ENCODE measurements at places on chromosomes 3 and 15. TPM values are rescaled to one million over a fixed set of nuclear protein-coding genes. Genes with fewer than 3 reads are reported as not detected.

DNA sequence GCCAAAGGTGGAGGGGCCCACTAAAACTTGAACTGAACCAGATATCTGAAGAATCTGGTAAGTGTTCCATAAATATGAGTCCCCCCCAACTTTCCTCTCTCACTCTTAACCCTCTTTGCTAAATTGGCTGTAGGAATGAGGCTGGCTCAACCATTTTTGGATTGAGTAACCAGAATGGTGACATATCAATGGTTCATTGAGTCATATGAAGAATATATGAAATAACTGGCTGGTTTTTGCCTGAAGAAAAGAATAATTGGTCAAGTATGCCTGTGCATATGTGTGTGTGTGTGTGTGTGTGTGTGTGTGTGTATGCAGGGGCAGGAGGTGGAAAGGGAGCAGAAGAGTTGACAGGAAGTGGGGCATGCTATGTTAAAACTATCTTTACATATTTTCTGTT, 472.9 kb upstream of the THBS1 start:
- H3K36me3 ChIP-seq, result no peaks in the 10 kb centered on the region
- no peak overlapping the region for H3K4me3 ChIP-seq
- H3K27me3 ChIP-seq, result no peaks in the 10 kb centered on the region
- no peaks in the 10 kb centered on the region for H3K4me1 ChIP-seq

Gene ANKRD63
- total RNA-seq, result not detected

Gene SLC22A13
- total RNA-seq, result 0.14 TPM

Gene PLCH1
- 0.24 TPM for total RNA-seq

DNA sequence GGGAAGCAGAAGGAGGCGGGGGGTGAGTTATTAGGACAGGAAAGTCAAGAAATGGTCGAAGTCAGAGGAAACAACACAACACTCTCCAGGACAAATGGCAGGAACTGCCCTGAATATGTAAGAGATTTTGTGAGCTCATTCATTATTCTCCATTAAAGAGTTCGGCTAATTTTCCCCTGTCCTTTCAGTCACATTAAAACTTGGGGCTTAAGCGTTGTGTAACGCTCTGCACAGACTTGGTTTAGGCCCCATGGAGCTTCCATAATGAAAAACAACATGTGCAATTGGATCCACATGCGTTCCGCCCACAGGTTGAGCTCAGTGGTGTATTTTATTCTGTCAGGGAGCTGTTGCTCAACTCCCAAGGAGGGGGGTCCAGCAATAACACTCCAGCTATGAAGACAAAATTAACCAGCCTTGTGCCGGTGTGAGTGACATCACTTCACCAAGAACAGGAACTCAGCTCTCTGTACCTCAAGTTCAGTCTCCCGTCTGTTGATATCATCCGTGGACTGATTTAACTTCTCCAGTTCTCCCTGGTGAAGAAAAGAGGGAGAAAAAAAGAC, 2.3 kb downstream of the SH3BP5 start:
- peak overlapping the region; percentile 3 for H3K27ac ChIP-seq
- H3K4me3 ChIP-seq, result no peak overlapping the region
- H3K27me3 ChIP-seq, result no peaks in the 10 kb centered on the region
- peaks cover 30% of the 10 kb centered on the region for H3K36me3 ChIP-seq
- peak; percentile 48 for DNase-seq

DNA sequence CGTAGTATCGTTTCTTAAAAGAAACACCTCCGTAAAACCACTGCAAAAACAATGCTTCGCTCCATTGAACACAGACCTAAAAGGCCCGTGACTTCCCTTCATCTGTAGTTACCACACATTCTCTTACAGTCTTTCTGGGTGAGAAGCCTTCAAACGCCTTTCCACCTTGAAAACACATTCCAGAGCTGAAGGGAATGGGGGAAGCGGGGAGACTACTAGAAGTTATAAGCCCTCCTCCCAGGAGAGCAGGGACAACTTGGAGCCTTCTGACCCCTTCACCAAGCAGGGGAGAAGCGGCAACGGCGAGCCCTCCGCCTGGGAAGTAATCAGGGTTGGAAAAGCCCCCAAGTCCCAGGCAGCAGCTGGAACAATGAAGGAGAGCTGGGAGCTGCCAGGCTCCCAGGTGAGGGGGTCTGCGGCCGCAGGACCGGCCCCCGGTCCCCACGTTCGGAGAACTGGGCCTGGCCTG, 461 bp downstream of the SECISBP2L start:
- peak overlapping the region; percentile 97 for H3K4me3 ChIP-seq
- H3K4me1 ChIP-seq, result peaks cover 44% of the 10 kb centered on the region
- DNase-seq, result no peak
- peak overlapping the region; percentile 92 for H3K27ac ChIP-seq
- H3K27me3 ChIP-seq, result no peaks in the 10 kb centered on the region

Gene GNB4
- 10.2 TPM for total RNA-seq

DNA sequence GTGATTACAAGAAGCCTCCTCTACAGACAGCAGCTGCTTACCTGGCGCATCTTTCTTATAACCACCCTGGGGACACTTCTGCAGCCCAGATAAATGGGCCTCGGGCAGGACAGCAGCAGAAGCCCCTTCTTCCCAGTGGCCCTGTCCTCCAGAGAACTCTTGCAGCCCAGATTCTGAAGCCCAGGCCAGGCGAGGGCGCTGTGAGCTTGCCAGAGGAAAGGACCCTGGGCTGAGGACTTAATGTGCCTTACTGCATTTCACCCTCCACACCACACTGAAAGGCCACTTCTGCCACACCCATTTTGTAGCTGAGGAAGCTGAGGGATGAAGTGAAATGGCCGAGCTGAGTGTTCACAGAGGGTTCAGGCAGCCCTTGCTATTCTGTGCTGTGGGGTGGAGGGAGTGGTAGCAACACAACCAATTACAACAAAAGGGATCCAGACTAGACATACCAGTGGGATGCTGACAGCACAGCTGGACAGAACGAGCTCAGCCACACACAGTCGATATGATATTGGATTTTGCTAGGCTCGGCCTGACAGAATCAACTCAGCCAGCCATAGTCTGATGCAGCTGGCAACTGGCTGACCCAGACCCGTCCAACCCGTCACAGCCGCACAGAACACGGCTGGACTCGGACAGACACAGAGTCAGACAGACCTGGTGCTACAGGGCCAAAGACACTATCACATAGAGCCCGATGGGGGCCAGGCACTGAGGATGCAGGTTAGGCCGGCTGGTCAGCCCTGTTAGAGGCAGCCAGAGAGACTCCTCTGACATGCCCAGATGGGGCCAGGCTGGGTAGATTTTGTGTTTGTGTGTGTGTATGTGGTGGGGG, 7.3 kb downstream of the ACOX2 start:
- no peak for DNase-seq
- no peak overlapping the region for H3K27ac ChIP-seq
- H3K4me1 ChIP-seq, result peaks cover 11% of the 10 kb centered on the region
- no peaks in the 10 kb centered on the region for H3K27me3 ChIP-seq
- peaks cover 22% of the 10 kb centered on the region for H3K36me3 ChIP-seq

DNA sequence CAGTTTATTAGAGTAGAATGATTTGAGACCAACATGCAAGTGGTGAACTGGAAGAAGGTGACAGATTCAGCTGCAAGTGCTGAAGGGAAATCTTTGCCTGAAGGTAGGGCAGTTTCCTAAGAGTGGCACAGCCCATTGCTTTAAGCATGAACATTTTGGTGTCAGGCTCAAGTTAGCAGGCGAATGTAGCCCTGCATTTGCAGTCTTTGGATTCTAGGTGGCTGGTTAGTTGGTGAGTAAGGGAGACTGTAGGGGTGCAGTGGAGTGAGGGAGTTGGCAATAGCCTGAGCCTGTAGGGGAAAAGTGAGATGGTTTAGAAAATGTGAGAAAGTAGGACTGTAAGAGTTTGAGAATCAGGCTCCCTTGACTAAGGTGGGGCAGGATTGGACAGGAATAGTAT, 29.7 kb downstream of the UBE2E2 start:
- no peak overlapping the region for H3K27ac ChIP-seq
- H3K4me1 ChIP-seq, result no peaks in the 10 kb centered on the region
- no peaks in the 10 kb centered on the region for H3K27me3 ChIP-seq
- no peak overlapping the region for H3K4me3 ChIP-seq
- H3K36me3 ChIP-seq, result no peaks in the 10 kb centered on the region

DNA sequence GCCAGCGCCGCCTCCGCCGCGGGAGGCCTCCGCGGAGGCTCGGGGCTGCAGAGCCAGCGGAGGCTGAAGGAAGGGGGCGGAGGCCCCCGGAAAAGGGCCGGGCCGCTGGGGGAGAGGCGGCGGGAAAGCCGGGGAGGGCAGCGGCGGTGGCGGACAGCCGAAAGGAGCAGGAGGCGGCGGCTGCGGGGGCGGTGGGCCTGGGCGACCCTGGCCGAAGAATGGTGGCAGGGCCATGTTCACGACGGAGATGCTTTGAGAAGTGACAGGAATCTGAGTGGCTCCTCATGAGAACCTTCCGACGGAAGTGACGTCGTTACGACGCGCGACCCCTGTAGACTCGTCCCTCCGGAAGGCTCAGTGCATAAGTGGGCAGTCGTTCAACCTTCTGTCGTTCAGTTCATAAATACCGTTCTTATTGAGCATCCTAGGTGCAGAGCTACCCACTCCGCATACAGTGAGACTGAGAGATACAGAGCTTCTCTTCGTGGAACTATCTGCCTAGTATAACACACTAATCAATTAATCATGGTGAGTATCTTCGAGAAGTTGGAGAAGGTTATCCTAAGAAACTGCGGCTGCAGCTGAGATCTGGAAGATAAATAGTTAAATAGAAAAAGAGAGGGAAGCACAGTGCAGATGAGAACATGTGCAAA, at the start of gene PDCD7:
PDCD7 (minus strand) TSS at position 261 of the 653 bp plus-strand sequence; CDS start at position 234, 27 bp downstream.
- peak within 1 kb of the TSS; percentile 70 for H3K4me3 ChIP-seq
- H3K36me3 ChIP-seq, result no peaks in the 10 kb centered on the region
- H3K27ac ChIP-seq, result peak within 1 kb of the TSS; percentile 87
- peaks cover 12% of the 10 kb centered on the region for H3K4me1 ChIP-seq
- DNase-seq, result peak; percentile 89

DNA sequence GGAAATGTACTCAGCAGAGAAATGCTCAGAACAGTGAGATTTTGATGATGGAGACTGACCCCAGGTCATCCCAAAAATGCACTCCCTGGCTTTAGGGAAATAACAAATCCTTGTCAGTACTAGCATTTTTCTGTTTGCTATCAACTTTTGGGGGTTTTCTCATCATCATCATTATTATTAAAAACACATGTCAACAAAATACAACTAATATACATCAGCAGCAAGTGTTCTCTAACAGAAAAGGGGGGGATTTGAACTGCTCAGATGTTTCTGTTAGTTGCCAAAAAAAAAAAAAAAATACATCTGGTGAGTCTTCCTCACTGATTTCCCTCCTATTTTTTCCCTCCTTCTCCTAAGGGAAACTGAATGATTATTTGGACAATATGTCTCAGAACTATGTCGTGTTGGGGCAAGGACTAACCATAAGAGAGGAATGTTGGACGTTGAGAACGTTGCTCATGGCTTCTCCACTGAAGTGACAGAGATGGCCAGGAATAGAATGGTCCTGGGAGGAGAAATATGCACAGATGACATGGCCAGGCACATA, 230.0 kb upstream of the MCTP2 start:
- no peak overlapping the region for H3K4me3 ChIP-seq
- H3K27ac ChIP-seq, result peak overlapping the region; percentile 46
- no peak for DNase-seq
- H3K36me3 ChIP-seq, result no peaks in the 10 kb centered on the region

DNA sequence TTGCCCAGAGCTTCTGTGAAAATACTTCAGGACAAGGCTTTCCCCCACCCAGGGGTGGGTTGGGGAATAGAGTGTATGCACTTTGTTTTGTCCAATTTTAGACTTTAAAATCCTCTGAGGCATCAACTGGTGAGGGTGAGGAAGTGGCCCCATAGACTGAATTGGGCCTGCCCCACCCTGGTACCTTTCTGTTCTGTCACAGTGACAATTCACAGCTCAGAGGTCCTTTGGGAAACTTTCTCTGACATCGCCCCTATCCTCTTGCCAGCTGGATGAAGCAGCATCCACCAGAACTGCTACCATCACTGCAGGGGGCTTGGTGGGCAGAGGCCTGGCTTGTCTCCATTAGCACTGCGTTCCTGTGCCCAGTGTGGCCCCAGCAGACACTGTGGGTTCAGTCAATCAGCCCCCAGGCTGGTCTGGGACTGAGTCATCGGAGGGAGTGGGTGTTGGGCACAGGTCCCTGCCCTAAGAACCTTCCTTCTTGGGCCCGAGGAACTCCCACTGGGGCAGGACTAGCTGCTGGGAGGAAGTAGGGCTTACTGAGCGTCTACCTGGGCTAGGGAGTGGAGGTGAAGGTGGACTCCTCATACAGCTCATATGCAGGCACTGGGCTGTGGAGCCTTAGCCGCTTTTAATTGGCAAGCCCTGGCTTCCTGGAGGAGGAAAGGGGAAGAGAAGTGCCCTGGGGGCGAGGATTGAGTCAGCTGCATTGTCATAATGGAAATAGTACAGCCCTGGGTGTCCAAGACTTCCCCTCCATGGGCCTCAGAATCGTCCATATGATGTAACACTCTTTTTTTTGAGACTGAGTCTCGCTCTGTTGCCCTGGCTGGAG, 1.5 kb upstream of the PPM1M start:
- H3K27me3 ChIP-seq, result no peaks in the 10 kb centered on the region
- peak overlapping the region; percentile 76 for H3K4me3 ChIP-seq
- H3K27ac ChIP-seq, result no peak overlapping the region
- peaks cover 80% of the 10 kb centered on the region for H3K4me1 ChIP-seq
- no peak for DNase-seq
- H3K36me3 ChIP-seq, result peaks cover 7% of the 10 kb centered on the region

Gene CSPG4
- total RNA-seq, result 10.6 TPM

GRCh38 chr15:80031841-80032240, 27.6 kb upstream of the ZFAND6 start:
- H3K36me3 ChIP-seq, result no peaks in the 10 kb centered on the region
- H3K4me1 ChIP-seq, result peaks cover 11% of the 10 kb centered on the region
- H3K27ac ChIP-seq, result no peak overlapping the region
- H3K4me3 ChIP-seq, result no peak overlapping the region

Gene GOLGA8R
- 1.2 TPM for total RNA-seq

Gene LMOD3
- 116 TPM for total RNA-seq

Gene RUBCN
- total RNA-seq, result 50.9 TPM

DNA sequence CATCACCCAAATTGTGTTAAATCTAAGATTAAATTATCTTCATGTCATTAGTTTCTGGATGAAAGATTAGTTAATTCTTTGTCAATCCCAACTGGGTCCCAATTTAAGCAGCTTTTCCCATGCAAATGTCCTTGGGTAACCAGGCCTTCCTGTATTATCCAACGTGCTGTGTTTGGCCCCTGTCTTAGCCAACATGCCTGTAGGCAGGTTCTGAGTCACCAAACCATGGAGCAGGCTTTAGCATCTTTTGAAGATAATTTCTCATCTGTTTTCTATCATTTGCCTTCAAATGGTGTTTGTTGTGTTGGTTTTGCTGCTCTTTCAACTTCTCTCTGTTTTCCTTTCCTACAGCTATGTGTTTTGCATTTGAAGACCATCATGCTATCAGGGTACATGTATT, 216.2 kb downstream of the ITPR1 start:
- no peaks in the 10 kb centered on the region for H3K36me3 ChIP-seq
- no peak for DNase-seq
- no peaks in the 10 kb centered on the region for H3K27me3 ChIP-seq
- H3K4me3 ChIP-seq, result no peak overlapping the region
- H3K27ac ChIP-seq, result no peak overlapping the region
